ENCODE measurements at places on chromosomes 11 and 22. TPM values are rescaled to one million over a fixed set of nuclear protein-coding genes. Genes with fewer than 3 reads are reported as not detected.

DNA sequence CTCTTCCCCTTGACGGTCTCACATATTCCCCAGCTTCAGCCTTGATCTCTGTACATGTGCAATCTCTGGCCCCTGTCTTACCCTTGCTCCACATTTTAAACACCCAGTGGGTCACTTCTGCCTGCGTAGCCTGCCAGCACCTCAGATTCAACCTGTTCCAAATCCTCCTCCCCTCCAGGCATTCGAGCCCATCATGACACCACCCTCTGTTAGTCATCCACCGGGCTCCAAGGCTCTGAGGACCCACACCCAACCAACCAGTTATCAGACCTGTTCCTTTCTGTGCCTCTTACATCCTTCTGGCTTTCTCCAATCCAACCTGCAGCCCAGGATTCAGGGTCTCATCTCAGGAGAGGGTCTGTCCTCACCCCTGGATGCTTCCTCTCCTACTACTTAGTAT, 119.8 kb upstream of the TBCEL start:
- DNase-seq = no peak

DNA sequence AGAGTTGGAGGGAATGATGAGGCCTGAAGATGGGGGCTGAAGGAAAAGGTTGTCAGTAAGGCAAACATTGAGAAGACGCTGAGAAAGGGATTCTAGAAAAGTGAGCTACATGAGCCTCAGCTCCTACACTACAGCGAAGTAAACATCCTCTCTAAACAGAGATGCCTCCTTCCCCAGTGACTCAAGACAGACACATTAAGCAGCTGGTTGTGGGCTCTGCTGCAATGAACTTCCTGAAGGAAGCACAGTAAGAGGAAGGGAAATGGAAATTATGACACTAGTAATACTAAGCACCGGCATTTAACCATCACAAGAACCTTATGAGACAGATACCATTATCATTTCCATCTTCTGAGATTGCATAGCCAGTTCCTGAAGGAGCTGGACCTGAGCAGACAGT, 190.5 kb downstream of the C11orf87 start:
- DNase-seq = no peak

GRCh38 chr22:44721213-44721612, 19.2 kb downstream of the PRR5 start:
- no peak for DNase-seq

GRCh38 chr11:83649528-83649855, 363.3 kb upstream of the CCDC90B start:
- no peak for DNase-seq

GRCh38 chr22:25651332-25652085, 87.0 kb downstream of the GRK3 start:
- no peak for DNase-seq

- peak; percentile 53 for DNase-seq
Observed at GRCh38 chr11:62707277-62707861, at the start of the genes BSCL2 and GNG3. Gene BSCL2 (minus strand): TSS chr11:62707424. CDS start chr11:62707195, 229 bp downstream. Gene GNG3 (plus strand): TSS chr11:62707676. CDS start chr11:62708296, 620 bp downstream.

- no peak for DNase-seq
Observed at GRCh38 chr11:56911312-56911711, 77.4 kb upstream of the OR5AK2 start.

DNA sequence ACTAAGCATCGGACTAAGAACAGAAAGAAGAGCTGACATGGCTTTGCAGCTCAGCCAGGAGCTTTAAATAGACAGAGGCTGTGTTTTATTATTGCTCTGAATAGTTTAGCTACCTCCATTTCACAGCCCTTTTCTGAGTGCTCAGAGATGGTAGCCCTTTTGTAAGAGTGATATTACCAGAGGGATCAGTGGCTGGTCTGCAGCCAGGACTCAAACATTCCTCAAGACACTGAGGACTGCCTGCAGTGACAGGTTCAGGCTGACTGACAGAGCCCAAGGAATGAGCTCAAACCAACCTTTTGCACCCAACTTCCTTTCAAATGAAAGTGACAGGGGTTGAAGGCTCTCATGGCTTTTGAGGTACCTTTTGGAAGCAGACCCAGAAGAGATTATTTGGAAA, 189.0 kb downstream of the DDX10 start:
- no peak for DNase-seq

GRCh38 chr22:38870312-38870741, 1.7 kb downstream of the CBX6 start:
- peak; percentile 73 for DNase-seq

DNA sequence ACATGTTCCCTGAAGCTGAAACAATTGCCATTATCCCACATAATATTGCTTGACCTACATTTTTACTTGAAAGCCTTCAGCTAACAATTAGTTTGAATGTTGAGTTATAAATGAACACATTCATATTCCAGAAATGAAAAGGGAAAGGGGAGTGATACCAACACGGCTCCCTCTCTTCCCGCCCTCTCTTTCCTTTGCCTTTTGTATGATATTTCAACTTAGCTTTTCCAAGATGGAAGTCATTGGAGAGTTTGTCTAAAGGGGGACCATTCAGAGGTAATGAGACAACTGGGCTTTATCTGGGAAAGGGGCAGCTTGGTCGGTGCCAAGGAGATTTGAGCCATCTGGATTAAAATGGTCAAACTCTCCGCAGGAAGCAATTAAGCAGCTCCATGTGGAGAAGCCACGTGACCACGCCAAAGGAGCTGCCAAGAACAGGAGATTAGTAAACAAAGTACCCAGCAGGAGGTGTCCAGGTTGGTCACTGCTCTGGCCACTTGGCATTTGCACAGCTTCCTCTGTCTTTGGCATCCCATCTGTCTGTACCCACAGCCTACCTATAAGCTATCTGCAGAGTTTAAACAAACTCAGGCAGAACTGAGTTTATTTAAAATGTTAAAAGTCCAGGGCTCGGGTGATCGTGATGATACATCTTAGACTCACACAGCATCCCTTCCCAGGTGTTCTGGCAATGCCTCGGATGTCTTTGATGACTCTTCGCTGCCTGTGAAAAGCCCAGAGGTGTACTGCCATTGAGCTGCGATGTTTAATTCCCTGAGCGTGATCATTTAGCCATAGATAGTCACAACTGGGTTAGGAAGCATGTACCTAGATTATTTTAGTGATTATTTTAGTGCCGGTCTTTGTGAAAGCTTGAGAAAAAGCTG, 735.9 kb downstream of the NTM start:
- no peak for DNase-seq

DNA sequence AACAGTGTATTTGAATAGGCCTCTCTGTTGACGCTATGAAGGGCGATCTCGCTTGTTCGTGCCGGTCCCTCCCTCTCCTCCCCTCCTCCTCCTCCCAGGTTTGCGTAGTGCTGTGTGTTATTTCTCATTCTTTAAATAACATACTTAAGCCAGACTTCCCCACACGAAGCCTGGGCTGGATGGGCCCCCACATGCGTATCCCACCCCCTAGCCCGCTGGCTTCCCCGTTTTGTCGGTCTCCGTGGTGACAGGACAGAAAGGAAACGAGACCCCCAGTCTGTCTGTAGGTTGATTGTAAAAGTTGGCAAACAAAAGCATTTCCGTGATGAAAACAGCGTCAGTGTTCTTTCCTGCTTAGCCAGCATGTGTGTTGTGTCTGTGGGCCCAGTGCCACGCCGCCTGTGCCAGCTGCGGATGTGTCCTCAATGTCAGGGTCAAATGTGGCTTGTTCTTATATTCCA, 27.3 kb downstream of the FAM118A start:
- DNase-seq = peak; percentile 71

DNA sequence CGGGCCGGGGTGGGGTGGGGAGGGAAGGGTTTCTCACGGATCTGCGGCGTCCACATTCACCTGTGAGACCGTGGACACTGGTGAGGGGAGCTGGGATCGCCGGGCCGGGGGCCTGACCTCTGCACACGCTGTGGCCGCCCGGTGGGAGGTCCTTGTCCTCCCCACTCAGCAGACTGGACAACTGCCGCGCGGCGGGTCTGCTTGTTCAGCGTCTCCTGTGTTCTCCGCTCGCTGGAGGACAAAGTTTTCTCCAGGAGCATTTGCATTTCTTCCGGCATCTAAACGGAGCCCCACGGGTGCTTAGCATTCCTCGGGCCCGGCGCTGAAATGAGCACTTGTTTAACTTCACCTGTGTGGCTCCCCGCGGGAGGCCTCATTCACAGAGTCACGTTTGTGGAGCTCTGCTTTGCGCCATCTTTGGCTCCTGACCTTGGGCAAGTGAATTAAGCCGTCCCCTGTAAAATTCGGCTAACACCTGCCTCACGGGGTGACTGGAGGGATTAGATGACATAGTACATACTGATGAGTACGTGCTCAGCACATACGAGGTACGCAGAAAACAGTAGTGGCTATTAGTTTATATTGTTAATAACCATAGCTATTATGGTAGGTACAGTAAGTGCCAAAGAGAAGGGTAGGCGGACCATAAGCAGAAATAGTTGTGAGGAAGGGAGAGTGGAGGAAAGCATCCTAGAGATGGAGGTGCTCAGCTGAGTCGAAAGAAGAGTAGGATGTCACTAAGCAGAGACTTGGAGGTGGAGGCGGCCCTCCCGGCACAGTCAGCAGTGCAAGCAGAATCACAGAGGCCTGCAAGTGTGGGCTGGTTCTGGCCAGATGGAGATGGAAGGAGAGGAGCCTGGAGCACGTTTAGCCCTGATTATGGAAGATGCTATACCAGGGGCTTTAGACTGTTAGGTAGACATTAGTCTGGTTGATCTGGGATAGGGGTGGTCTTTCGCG, 885 bp downstream of the TRMU start:
- no peak for DNase-seq

DNA sequence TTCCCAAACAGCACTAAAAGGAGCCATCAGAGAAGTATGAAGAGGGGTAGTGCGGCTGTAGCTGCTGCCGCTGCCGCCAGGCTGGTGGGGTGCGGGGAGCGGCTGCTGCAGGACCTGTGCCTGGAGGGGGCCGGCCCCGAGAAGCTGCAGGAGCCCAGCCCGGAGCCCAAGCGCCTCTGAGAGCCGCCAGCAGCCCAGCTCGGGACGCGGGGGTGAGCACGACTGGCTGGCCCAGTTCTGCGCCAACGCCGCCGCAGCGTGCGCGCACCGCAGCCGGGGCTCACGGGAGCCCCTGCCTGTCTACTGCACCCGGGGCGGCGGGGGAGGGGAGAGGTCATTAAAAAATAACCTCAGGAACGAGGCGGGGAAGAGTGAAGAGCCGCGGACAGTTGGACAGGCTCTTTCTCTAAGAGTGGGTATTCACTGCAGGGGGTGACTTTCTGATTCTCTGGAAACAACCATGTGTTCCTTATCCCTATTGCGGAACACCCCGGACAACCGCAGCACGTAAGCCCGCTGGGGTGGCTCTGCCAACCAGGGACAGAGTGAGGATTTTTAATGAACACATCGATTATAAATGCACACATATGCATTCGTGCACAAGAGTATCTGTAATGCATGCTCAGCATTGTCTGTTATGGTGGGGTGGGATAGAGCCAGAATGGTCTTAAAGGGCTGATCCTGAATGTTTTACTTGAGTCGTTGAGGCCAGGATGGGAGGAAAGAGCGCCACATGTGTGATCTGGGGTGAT, 453 bp downstream of the GAS2 start:
- DNase-seq = peak; percentile 34

- DNase-seq = no peak
Observed at GRCh38 chr11:94586978-94587377, 19.8 kb downstream of the PIWIL4 start.

DNA sequence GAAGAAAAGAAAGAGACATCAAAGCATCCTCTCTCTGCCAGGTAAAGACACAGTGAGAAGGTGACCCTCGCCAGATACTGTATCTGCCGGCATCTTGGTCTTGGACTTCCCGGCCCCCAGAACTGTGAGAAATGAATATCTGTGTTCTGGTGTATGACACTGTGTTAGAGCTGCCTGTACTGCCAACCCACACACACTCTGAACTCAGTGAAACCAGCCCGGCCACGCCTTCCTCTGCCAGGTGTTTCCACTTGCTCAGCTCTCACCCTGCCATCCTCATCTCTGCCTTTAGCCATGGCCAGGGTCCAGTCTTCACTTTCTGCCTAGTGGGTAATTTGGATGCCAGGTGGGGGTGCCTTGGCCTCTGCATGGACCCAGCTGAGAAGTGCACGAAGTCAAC, 24.0 kb downstream of the CBX7 start:
- DNase-seq = no peak

DNA sequence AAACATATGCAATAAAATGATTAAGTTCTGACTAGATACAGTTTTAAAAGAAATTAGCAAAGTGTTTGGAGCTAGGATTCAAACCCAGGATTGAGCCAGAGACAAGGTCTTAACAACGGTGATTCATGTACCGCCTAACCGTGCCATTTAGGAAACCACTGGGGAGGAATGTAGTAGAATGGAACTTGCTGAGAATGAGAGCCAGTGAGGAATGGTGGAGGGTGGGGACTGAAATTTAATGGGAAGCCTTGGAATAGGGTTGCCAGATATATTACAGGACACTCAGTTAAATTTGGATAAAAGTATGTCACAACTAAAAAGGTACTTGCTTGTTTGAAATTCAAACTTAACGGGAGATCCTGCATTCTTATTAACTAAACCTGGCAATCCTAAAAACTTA, 30.4 kb upstream of the TMEM86A start:
- DNase-seq = no peak

DNA sequence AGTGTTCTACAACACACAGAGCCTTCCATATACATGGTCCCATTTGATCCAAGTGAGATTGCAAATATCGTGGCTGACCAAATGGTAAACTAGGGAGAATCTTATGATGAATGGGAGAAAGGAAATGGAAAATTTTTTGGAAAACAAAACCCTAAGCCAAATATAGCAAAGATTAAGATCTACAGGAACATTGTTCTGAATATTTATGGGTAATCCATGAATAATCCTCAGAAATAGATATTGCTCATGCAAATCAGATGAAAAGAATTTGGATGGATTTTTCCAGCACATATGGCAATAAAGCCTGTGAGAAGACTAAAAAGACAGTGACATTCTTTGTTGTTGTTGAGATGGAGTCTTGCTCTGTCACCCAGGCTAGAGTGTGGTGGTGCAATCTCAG, 21.7 kb upstream of the PRDM10 start:
- no peak for DNase-seq

DNA sequence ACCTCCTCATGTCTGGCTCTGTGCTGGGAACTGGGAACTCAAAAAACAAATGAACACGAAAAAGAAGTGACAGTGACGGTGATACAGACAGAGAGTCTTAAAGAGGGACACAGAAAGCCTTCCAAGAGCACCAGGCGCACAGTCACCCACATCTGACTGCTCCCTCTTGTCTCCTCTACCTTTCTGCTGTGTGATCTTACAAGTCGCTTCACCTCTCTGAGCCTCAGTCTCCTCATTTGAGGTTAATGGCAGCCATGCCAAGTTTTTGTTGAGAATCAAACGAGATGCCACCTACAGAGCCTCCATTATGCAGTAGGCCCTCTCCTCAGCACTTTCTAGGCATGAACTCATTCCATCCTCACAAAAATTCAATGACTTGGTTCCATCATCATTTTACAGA, 3.7 kb downstream of the LRRC32 start:
- DNase-seq = no peak

GRCh38 chr11:2524446-2525165, 79.8 kb downstream of the KCNQ1 start:
- no peak for DNase-seq

Gene SLC6A5
- total RNA-seq = not detected

Gene JOSD1
- total RNA-seq = 54.6 TPM

Gene KIRREL3
- 26.5 TPM for total RNA-seq

Gene VSIG2
- not detected for total RNA-seq

Gene TNNT3
- total RNA-seq = not detected

Gene PIH1D2
- 2.9 TPM for total RNA-seq

Gene CPT1A
- 4.5 TPM for total RNA-seq

Gene OR4S1
- total RNA-seq = not detected

Gene SOX6
- 17.1 TPM for total RNA-seq

Gene BEST1
- total RNA-seq = 1.6 TPM

Gene INCENP
- 22.0 TPM for total RNA-seq

Gene MUC6
- not detected for total RNA-seq

Gene TTC36
- 2.4 TPM for total RNA-seq
